NCI-H526 treated with DMSO at 0.1 percent for 48 hours (cell line): ENCODE measurements at places on chromosomes 2 and 18.

- no peak for DNase-seq
Measured at GRCh38 chr2:134099273-134099672, 154.6 kb upstream of the MGAT5 start.

- no peak for DNase-seq
Measured at GRCh38 chr2:68237404-68237803, 14.9 kb downstream of the PPP3R1 start.

GRCh38 chr18:23964282-23965238, 50.0 kb upstream of the TTC39C start:
- no peak for DNase-seq

DNA sequence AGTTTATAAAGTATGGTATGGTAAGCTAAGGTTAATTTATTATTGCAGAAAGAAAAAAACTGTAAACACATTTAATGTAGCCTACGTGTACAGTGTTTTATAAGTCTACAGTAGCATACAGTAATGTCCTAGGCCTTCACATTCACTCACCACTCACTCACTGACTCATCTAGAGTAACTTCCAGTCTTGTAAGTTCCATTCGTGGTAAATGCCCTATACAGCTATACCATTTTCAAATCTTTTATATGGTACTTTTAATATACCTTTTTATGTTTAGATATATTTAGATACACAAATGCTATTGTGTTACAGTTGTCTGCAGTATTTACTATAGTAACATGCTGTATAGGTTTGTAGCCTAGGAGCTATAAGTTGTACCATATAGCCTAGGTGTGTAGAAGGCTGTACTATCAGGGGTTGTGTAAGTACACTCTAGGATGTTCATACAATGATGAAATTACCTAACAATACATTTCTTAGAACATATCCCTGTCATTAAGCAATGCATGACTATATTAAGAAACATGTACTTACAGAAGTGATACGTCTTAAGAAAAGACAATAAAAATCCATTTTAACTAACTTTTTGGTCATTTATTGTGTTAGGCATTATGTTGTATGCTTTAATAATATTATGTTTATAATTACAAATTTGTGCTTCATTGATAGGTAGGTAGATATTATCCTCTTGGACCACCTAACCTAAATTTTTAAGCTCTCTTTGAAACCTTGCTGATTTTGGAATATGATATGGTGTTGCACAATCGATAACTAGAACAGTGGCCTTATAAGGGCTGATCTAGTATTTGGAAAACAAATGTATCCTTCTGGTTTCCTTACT, 51.9 kb downstream of the VRK2 start:
- DNase-seq = no peak

DNA sequence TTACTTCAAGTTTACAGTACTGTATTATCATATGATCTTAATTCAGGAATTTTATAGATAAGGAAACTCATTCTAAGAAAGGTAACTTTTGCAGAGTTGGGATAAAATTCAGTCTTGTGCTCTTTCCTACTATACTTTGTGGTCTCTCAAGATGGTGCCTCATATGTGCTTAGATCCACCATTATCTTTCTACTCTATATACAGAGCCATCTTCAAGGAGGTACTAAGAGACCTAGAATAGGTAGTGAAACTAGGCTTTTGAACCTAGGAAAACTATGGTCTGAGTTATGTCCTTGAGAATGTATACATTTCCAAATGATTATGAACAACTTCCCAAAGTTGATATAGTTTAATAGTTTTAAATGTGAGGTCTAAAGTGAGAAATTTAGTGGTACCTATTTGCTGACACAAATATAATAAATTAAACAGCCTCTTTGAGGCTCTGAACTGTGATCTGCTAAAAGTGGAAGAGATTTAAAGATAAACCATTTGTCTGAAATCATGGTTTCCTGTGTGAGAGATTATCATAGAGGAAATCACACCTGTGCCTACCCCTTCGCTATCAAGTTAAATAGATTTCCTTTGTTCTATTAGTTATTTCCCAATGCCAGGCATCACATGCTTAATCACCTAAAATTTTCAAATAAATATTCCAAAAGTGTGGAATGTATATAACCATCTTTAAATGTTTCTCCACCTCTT, 27.2 kb downstream of the ACAA2 start:
- DNase-seq = no peak

- no peak for DNase-seq
Measured at GRCh38 chr2:42102591-42103450, 55.0 kb downstream of the PKDCC start.

DNA sequence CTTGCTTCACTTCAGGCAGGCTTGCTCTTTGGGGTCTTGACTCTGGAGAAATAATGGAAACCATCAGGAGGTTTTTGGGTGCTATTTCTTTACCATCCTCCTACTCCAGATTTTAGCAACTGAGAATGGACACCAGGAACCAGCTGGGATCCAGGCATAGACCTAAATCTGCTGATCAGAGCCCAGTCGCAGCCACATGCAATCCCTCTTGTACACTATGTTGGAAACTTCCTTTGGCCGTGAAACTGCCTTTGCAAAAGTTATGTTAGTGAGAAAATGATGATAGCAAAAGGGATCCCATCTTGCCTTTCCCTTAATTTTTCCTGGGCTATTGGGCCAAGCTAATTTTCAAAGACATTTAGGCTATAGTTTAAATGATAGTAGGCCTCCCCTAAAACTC, 158.8 kb upstream of the ARL4C start:
- DNase-seq = no peak

GRCh38 chr2:110843959-110844510, 111.7 kb downstream of the ACOXL start:
- DNase-seq = no peak

GRCh38 chr18:77091366-77091765, 41.2 kb downstream of the MBP start:
- no peak for DNase-seq

- DNase-seq = peak; percentile 87
Measured at GRCh38 chr2:237060534-237061312, 25.0 kb upstream of the COPS8 start.

- DNase-seq = no peak
Measured at GRCh38 chr2:71777946-71778345, 324.6 kb downstream of the DYSF start.

GRCh38 chr2:119338826-119339561, 27.6 kb downstream of the C2orf76 start:
- no peak for DNase-seq

- no peak for DNase-seq
Measured at GRCh38 chr2:176536439-176537133, 267.3 kb downstream of the MTX2 start.

DNA sequence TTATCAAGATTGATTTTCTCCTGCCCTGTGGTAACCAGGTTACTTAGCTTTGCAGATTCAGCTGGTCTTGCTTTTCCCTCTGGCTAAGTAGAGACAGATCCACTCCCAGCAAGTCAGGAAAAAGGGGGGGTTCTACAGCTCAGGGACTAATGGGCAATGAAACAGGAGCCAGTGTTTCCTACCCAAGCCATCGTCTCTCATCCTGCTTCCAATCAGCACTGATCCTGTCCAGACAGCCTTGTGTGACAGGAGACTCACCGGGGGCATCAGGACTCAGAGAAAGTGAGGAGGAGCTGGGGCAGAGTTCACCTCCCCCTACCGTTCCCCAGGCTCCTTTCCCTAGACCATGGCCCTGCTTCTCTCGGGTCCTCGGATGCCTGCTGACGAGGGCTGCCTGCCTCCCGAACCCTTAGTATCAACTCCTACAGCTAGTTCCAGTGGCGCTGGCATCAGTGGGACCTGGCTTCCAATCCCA, 307.6 kb downstream of the ALK start:
- DNase-seq = no peak

DNA sequence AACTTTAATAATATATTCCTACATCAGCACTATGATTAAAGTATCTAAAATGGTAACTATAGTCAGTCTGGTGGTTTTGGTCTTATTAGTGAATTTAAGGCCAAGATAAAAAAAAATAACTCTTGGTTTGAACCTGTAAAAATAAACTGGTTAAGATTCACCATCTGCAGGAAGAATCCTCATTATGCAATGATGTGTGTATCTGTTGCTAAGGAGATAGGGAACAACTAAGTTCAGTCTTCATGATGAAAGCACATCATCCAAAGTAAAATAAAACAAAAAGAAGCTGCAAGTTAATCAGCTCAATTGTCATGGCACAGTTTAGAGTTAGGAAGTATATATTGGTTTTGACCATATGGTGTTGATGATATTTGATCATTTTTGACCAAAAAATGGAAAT, 466.0 kb downstream of the NYAP2 start:
- DNase-seq = no peak

DNA sequence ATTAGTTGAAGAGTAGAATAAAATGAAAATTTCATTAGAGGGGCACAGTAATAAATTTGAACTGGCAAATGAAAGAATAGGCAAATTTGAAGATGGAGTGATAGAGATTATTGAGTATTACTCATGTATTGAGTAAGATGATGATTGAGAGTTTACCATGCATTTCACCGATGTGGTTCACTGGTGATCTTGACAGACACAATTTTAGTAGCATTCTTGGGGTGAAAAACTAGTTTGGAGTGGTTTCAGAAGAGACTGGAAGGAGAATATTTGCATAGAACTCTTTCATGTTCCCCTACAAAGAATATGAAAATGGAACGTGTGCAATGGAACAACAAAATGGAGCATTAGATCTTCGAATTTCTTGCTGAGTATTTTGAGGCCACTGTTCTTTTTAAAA, 121.4 kb downstream of the ASXL3 start:
- DNase-seq = no peak

DNA sequence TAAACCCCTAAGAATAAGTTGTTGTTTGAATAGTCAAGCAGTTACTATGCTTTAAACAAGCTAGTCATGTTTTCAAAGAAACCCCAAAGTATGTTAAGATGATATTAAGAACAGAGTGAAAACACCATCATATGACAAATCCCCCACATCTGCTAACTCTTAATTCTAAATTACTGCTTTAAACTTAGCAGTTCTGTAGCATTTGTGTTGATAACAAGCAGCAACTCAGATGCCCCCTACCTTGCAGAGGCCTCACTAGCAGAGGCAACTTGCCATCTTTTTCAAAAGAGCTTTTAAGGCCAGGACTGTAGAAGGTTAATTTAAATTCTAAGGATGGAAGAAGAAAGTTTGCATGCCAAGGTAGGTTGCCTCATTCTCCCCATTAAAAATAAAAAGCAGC, 376.2 kb downstream of the SETBP1 start:
- DNase-seq = no peak

DNA sequence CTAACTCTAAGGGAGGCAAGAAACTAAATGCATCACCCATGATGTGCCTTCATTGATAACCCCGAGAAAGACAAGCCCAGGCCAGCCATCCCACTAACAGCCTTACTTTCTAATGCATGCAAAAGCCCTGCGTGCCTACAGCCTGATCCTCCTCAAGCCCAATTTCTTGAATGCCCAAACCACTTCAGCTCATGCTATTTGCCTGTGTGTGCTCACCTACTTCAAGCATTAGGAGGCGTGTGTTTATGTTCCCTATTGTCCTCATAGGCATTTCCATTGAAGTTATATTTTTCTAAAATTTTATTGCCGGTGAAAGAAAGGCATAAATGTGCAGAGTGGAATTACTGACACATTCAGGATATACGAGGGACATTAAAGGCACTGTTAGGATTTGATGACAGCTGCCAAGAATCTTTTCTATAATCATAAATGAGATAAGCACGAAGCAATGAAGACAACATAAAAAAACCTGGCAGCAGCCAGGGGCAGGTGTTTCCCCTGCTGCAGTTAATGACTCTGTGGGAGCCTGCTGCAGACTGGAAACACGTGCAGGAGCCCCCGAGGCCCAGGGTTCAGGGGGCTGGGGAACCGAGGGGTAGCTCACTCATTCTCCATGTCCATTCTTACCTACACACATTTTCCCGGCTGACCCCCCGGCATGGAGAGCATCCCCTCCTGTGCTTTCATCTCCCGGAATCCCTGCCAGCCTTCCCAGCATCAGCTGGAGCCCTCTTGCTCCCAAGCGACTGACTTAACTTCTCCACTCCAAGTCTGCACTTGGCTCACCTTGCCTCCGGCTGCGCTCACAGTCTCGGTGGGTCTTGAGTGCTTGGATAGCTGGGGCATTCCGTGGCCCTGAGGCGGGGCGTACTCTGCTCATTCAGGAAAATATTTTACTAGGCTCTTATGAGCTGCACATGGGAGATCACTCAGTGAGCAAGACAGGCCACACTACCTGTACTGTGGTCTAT, 292.3 kb upstream of the SIX2 start:
- no peak for DNase-seq

GRCh38 chr2:98472132-98472650, 27.5 kb downstream of the INPP4A start:
- DNase-seq = no peak

GRCh38 chr18:69897397-69898108, 50.1 kb downstream of the CD226 start:
- DNase-seq = no peak

GRCh38 chr2:182208421-182208820, 218.4 kb downstream of the PDE1A start:
- DNase-seq = no peak

- DNase-seq = no peak
Measured at GRCh38 chr2:150346806-150347205, 140.7 kb downstream of the RND3 start.

DNA sequence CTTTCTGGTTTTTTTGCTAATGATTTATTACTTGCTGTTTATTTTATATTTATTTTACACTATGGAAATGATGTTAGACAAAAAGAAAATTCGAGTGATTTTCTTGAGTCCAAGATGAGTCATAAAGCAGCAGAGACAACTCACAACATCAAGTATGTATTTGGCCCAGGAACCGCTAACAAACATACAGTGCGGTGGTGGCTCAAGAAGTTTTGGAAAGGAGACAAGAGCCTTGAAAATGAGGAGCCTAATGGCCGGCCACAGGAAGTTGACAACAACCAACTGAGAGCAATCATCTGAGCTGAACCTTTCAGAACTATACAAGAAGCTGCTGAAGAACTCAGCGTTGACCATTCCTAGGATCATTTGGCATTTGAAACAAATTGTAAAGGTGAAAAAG, 594.1 kb downstream of the SATB2 start:
- no peak for DNase-seq

DNA sequence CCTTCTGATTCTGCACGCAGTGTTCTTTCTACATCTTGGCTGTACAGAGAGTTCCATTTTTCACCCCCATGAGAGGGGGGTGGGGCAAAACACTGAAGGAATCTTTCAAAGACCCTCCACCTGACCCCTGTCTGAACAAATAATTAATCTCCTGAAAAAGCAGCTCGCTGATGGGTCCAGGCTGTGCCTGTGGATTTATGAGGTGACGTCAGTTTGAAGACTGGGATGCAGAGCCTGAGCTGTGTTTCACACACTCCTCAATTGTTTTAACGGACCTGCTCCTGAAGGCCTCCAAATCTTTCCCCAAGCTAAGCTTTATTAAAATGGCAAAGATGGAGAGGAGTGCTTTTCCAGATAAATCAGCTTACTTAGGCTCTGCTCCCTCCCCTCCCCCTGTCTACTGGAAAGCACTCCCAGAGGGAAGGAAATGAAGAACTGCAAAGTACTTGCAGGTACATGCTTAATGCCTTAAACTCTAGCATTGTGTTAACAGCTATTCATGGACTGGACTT, 390.2 kb upstream of the TNP1 start:
- no peak for DNase-seq

GRCh38 chr2:196140213-196140612, 31.2 kb downstream of the STK17B start:
- DNase-seq = no peak

- no peak for DNase-seq
Measured at GRCh38 chr2:9144617-9145016, 62.0 kb upstream of the ASAP2 start.

- DNase-seq = peak; percentile 32
Measured at GRCh38 chr2:191571163-191571769, 106.7 kb upstream of the NABP1 start.
